ENCODE measurements at places on chromosomes 12 and 14. TPM values are rescaled to one million over a fixed set of nuclear protein-coding genes. Genes with fewer than 3 reads are reported as not detected.

The INHBE gene
- not detected for polyA plus RNA-seq

The OR6C2 gene
- not detected for polyA plus RNA-seq

The POLR3B gene
- polyA plus RNA-seq = 2.0 TPM

The GPR68 gene
- not detected for polyA plus RNA-seq

- DNase-seq = no peak
Observed at GRCh38 chr14:96197163-96197852, 7.3 kb upstream of the BDKRB2 start.

- DNase-seq = no peak
Observed at GRCh38 chr14:96390965-96391292, 999 bp upstream of the AK7 start.

- no peak for DNase-seq
Observed at GRCh38 chr12:104677441-104678089, 220.8 kb downstream of the CHST11 start.

- DNase-seq = no peak
Observed at GRCh38 chr14:40842816-40843215, 763.9 kb upstream of the LRFN5 start.

DNA sequence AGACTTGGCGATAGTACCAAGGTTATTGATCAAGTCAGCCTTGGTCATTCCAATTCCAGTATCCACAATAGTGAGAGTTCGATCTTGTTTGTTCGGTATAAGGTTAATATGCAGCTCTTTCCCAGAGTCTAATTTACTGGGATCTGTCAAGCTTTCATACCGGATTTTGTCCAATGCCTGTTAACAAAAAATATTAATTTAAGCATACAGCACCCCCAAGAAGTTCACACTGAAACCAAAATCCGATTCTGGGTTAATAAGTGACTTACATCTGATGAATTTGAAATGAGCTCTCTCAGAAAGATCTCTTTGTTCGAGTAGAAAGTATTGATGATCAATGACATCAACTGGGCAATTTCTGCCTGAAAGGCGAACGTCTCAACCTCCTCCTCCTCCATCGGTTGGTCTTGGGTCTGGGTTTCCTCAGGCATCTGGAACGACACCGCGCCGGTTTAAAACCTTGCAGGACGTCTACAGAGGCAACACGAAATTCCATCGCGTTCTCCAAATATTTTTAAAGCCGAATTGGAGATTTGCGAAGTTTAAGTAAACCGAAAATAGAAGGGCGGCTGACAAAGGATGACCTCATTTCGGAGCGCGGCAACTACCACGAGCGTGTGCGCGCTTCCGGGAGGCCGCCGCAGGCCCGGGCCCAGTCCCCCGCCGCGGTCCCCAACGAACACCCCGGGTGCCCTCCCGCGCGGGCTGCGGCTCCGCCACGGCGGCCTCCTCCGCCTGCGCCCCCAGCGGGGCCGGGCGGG is 716 bp downstream of the HSP90AA1 start:
- peak; percentile 76 for DNase-seq

DNA sequence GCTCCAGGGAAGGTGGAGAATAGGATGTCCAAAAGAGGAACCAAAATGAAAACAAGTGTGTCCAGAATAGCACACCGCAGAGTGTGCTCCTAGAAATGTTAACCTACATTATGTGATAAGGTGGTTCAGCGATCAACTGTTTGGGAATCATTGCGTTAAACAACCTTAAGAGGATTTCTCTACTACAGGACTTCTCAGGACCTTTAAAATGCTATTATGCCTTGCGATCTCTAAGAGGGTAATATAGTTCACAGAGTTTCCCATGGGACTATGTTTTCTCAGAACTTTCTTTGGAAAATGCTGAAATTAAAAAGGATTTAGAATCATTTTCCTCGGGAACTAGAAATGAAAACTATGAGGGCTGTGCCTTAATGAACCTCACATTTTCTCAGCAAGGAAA is 1.8 kb downstream of the GLT8D2 start:
- DNase-seq = no peak

- no peak for DNase-seq
Observed at GRCh38 chr12:104232609-104233280, 17.2 kb downstream of the TXNRD1 start.

DNA sequence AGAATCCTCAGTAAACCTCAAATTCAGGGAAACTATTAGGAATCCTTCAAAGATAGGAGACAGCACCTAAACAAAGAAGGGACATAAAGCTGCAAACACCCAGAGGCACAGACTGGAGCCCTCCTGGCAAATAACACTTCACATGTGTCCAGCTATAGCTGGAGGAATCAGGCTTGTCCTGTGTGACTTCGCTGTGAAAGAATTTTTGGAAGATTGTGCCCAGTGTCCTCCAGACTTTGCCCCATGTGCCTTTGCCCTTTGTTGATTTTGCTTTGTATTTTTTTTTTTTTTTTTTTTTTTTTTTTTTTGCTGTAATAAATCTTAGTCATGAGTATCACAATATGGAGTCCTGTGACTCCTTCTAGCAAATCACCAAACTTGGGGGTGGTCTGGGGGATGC is 136.8 kb downstream of the KCNH5 start:
- no peak for DNase-seq

DNA sequence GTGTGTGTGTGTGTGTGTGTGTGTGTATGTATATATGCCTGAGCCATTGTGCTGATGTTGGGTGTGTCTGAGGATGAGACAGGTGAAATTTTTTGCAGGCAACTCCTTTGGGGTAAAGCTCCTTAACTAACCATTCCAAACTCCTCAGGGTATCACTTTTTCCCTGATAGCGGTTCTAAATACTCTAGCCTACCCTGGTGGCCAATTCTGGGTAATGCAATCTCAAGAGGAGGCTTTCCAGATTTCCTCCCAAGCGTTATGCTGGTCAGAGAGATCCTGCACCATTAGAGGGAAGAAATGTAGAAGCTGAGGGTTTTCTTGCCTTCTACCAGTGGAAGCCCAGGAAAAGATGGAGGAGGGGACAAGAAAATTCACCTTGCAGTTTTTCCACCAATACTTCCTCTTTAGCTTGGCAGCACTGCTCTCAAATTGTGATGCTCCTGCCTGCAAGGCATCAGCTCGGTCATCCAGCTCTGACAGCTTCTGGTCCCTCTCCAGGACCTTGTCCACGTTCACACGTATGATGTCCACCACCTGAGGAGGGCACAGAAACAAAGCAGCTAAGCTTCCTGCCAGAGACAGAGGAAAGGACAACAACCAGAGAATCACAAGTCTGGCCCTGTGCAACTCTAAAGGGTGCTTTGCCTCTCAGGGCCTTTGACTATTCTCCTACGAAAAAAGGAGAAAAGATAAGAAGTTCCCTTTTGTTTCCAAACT is 4.9 kb downstream of the VAMP1 start:
- DNase-seq = no peak

GRCh38 chr12:52263761-52264434 is 10.5 kb upstream of the KRT86 start:
- DNase-seq = peak; percentile 53

DNA sequence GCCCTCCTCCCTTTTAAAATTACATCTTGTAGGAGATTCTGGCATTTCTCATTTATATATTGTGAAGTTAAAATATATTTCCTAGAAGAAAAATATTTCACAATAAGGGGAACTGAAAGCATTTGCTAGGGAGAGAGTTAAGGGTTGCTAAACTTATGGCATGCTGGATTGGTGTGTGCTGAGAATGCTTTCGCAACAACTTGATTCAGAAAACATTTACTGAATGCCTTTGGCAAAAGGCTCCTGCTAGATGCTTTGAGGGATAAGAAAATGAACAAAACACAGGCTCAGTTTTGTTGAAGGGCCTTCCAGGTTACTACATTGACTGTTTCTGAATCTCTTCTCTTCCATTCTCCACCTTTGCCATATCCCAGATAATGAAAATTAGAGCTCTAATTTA is 67.5 kb downstream of the DIP2B start:
- no peak for DNase-seq

- DNase-seq = peak; percentile 97
Observed at GRCh38 chr14:24188251-24189058, at the start of gene IPO4. Gene IPO4, minus strand, starts transcription at chr14:24188816. Its CDS starts 29 bp downstream, at chr14:24188787.

DNA sequence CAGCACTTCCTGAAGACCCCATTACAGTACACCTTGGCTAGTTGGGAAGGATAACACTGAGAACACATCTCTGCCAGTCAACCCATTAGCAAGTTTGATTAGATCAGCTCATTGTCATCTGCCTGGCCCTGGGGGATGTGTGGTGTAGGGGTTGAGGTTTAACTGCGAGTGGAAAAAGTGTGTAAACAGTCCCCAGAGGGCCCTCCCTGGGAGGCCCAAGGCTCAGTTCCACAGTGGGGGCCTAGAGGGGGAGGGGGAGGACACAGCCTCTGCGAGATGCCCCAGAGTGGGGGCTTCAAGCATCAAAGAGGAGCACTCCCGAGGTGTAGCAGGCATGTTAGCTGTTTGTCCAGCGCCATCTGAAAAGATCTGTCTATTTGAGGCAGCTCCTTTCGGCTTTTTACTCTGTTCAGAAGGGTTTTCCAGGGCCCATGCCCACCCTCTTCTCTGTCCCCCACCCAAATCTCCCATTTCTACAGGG is 344 bp downstream of the LPAR5 start:
- no peak for DNase-seq

Data from aorta (tissue), 5 donors.